Amniotic stem cell (primary cell): ENCODE measurements at places on chromosomes 16 and 17.

- no peak for DNase-seq
Observed at GRCh38 chr16:2026461-2027023, at the start of gene NHERF2. TSS of gene NHERF2 (plus strand) at chr16:2026902. CDS start at chr16:2027006, 104 bp downstream.

GRCh38 chr17:58664302-58664701 lies 27.5 kb downstream of the TEX14 start:
- no peak for DNase-seq

GRCh38 chr16:74268372-74268782 lies 28.2 kb upstream of the PSMD7 start:
- DNase-seq = no peak

GRCh38 chr16:88880226-88881006 lies 14.0 kb upstream of the PABPN1L start:
- no peak for DNase-seq

GRCh38 chr17:48074322-48075081 lies 26.3 kb downstream of the NFE2L1 start:
- peak; percentile 59 for DNase-seq

DNA sequence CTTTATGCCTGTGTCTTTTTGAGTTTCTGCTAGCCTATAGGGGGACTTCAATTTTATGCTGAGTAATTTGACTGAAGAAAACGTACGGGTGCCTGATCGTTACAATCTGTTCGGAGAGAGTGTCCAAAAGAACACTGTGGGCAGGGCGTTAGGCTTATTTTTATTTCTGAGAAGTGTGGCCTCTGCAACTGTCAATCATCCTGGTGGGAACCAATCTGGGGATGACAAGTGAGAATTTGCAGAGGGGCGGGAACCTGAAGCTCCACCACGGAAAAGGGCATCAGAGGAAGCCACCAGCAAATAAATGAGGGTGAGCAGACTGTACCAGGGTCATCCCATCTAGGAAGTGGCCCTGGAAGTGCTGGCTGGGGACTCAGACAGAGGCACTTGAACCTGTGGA lies 12.0 kb upstream of the CDYL2 start:
- no peak for DNase-seq

- no peak for DNase-seq
Observed at GRCh38 chr17:47820033-47820789, 1.4 kb downstream of the OSBPL7 start.

- DNase-seq = no peak
Observed at GRCh38 chr16:61149709-61150108, 886.5 kb downstream of the CDH8 start.

GRCh38 chr16:47519546-47519945 lies 58.4 kb downstream of the PHKB start:
- no peak for DNase-seq

DNA sequence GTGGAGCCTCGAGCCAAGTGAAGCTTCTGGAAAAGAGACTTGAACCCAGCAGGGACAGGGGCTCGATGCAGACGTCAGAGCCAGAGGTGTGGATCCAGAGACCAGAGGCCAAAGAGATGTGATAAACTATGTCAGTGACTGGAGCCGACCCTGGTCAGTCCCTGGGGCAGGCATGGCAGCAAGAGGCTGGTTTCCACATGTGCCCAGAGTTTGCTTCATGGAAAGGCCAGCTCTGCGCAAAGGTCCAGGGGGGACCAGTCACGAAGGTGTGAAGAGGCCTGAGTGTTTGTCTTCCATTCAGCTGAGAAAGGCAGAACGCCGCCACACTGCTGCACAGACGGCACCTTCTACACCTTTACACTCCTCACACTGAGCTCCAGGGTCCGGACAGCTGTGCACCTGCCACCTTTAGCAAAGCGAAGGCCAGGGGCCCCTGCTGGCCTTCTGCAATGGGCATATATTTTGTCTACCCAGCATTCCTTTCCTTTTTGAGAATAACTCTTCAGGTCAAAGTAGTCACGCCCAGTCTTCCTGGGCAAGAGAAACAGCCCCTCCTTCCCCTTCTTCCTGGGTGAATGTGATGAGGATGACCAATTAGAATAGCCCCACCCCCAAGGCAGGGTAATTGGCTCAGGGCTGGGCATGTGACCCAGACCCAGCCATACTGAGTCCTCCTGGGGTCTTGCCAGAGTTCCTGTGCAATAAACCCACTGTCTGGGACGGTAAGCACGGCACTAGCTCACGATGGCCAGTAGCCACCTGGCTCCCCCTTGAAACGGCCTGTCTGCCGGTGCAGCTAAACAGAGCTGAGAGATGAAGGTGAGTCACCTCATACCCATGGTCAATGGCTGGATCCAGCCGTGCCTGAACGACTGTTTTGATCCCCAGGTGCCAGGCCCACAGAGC lies 2.3 kb upstream of the RPH3AL start:
- no peak for DNase-seq

- peak; percentile 38 for DNase-seq
Observed at GRCh38 chr16:397736-398332, 835 bp downstream of the NME4 start.

DNA sequence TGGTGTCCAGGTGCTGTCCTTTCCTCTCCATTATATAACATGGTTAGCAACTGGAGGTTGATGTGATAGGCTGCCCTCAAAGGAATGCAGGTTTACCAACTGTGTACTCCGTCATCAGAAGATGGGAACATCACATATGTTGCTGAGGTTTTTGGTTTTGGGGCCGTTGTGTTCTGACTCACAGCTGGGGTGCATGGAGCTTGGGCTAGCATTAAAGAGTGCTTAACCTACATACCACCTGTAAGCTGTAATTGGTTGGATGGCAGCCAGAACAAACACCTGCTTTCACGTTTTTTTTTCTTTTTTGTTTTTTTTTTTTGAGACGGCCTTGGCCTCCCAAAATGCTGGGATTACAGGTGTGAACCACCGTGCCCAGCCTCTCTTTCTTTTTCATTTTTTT lies 20.9 kb downstream of the TMEM11 start:
- no peak for DNase-seq

DNA sequence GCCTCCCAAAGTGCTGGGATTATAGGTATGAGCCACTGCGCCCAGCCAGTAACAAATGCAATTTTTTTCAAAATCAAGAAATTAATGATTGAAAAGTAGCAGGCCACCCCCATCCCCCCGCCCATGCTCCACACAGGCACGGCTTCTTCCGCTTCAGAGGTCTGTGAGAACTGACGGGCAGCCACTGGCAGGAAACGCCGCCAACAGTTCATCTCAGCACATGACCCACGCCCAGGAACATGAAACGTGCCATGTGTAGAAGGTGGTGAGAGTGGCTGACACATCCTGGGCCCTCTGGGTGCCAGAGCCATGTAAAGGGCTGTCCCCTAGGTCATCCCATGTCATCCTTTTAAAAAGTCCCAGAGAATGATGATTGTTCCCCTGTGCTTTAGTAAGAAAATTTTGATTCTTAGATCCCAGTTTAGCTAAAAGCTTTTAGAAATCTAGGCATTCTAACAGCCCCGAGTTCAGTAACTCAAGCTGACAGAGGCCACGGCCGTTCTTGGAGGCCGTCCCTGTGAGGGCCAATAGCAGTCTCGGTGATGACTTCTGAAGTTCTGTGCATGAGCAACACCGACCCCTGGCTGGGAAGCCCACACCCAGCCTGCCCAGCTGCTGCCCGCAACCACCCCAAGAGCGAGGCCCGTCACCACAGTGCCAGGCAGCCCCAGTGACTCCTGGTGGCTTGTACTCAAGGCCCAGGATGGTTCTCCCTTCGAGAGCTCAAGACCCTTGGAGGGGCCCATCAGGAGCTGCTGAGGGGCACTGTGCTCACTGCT lies 52.1 kb downstream of the KLHDC4 start:
- DNase-seq = no peak

GRCh38 chr17:73711184-73711583 lies 66.9 kb upstream of the SDK2 start:
- no peak for DNase-seq

DNA sequence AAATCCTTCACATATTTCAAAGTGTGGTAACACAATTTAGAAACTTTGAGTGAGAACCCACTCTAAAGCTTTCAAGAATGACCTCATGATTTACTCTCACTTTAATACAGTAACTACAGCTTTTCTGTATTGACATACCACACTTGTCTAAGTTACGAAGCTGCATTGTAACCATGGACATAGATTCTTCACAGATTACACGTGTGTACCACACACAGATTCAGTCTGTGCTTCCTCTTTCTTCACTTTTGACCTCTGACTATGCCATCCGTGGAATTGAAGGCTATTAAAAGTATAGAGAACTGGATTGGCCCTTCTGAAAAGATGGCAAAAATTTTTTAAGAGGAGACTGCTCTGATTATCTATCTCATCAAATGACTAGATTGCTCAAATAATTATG lies 172.7 kb downstream of the TANC2 start:
- DNase-seq = no peak

DNA sequence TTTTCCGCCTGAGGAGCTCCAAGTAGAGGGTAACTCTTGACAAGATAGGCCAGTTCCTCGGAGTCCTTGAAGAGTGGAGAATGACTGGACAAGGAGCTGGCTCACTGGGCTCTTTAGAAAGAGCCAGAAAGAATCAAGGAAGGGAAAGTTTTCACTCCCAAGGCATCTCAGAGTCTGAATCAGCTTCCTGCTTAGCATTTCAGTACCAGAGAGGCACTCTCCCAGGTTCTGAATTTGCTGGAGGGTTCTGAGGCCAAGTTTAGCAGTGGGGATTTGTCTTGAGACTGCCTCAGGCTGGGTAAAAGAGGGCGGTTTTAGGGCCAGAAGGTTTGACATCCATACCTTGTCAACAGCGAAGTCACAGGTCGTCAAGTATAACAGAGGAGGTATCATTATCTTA lies 25.5 kb downstream of the GP2 start:
- no peak for DNase-seq

GRCh38 chr16:75262104-75262799 lies 10.8 kb upstream of the BCAR1 start:
- no peak for DNase-seq

DNA sequence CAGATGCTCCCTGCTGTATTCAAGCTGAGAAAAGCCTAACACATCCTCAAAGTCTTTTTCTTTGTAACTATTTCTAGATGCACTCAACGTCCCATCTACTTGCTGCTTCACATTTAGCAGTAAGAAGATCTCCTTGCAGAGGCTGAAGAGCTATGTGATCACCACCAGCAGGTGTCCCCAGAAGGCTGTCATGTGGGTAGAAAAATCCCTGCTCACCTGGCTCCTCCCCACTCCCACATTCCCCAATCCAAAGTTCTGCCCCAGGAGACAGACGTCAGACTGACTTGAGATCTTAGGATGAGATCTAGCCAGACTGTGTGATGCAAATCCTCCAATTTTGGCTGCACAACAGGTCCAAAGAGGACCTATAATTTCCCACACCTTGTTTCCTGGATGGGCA lies 1.1 kb downstream of the CCL13 start:
- no peak for DNase-seq

- DNase-seq = no peak
Observed at GRCh38 chr16:89193576-89194293, 6.6 kb downstream of the SLC22A31 start.

- DNase-seq = peak; percentile 30
Observed at GRCh38 chr16:28317040-28317880, 24.9 kb downstream of the SBK1 start.

DNA sequence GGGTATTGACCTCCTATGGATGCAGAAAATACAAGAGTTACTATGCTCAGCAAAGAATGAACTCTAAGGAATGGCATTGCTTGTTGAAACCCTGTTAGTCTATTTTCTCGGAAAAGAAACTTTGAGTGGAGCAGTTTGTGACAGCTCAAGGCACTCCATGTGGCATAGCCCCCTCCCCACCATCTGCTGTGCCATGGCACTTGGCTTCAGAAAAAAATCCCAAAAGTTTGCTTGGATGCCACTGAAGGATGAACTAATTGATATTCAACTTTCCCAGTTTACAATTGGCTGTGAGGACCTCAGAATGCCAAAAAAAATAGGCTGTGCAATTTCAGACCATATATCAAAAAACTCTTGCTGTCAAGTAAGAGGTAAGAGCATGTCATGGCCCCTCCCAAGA lies 1.8 kb downstream of the KRT31 start:
- no peak for DNase-seq

DNA sequence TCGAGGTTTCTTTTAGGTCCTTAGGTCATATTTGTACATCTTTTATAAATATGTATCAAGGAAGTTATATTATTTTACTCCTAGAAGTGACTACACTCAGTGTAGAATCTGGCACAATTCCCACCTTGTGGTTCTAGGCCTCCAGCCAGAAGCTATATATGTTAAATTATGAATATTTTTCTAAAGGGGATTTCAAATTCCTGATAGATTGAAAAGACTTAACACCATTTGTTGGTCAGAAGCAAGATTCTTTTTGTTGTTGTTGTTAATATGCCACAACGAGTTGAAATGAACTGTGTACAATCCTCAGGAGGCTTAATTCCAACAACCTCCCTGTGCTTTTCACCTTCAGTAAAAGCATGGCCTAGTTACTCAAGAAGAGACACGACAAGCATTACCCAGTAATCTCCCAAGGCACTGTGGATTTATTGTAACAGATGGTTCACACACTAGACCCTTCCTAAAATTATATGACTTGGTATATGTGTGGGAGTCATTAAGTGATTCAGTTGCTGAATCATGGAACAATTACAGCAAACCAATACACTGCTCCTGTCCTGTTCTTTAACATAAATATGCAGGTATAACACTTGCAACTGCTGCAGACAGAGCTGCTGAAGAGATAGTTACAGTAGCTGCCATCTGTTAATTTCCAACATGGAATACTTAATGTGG lies 964.4 kb upstream of the GOT2 start:
- no peak for DNase-seq

- no peak for DNase-seq
Observed at GRCh38 chr16:87854053-87854906, 15.0 kb downstream of the SLC7A5 start.

DNA sequence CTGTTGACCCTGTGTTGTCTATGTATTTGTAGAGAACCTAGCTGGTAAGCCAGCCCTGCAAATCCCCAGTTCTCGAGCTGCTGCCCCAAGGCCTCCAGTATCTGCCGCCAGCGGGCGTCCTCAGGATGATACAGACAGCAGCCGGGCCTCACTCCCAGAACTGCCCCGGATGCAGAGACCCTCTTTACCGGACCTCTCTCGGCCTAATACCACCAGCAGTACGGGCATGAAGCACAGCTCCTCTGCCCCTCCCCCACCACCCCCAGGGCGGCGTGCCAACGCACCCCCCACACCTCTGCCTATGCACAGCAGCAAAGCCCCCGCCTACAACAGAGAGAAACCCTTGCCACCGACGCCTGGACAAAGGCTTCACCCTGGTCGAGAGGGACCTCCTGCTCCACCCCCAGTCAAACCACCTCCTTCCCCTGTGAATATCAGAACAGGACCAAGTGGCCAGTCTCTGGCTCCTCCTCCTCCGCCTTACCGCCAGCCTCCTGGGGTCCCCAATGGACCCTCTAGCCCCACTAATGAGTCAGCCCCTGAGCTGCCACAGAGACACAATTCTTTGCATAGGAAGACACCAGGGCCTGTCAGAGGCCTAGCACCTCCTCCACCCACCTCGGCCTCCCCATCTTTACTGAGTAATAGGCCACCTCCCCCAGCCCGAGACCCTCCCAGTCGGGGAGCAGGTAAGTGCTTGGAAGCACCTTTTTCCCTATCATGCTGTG lies 23.1 kb upstream of the CDC6 start:
- no peak for DNase-seq
